LHCN-M2 (cell line): ENCODE measurements at places on chromosomes 12 and 14. TPM values are rescaled to one million over a fixed set of nuclear protein-coding genes. Genes with fewer than 3 reads are reported as not detected.

- no peak for DNase-seq
Observed at GRCh38 chr14:62062645-62063044, 300.4 kb downstream of the SNAPC1 start.

- no peak for DNase-seq
Observed at GRCh38 chr12:65182012-65182739, 12.8 kb downstream of the LEMD3 start.

SPIC gene
- total RNA-seq = not detected in 2 replicates

- no peak for DNase-seq
Observed at GRCh38 chr12:113208041-113208934, 13.0 kb upstream of the TPCN1 start.

DNA sequence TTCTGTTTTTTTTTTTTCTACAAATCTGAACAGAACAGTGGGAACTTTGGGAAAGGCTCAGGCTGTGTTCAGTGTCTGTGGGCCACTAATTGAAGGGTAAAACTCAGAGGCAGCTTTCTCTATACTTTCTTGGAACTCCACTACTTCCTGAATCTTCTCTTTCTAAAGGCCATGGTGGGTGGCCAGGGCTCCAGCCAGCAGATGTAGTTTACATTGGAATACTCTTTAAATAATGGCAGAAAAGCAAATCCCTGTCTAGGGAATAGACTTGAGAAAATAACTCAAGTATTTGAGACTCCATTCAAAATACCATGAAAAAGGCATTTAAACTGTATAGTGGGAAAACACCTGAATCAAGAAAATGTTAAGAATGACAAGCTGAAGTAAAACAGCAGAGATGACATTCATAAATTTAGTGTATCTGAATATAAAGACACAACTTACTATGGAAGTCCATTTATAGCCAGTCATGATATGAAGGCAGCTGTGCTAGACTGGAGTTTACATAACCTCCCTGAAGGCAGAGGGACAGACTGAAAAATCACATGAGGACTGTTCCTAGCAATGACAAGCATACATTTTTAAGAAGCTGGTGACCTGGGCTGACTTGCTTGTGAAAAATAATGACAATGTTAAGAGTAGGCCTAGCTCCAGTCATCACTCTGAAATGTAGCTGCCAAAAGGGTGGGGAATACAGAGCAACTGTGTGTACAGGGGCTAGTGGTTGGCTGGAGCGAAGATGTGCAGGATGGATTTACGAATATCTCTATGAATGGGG is 168.6 kb downstream of the STXBP6 start:
- DNase-seq = no peak

CCDC197 gene
- total RNA-seq = not detected in 2 replicates

DNA sequence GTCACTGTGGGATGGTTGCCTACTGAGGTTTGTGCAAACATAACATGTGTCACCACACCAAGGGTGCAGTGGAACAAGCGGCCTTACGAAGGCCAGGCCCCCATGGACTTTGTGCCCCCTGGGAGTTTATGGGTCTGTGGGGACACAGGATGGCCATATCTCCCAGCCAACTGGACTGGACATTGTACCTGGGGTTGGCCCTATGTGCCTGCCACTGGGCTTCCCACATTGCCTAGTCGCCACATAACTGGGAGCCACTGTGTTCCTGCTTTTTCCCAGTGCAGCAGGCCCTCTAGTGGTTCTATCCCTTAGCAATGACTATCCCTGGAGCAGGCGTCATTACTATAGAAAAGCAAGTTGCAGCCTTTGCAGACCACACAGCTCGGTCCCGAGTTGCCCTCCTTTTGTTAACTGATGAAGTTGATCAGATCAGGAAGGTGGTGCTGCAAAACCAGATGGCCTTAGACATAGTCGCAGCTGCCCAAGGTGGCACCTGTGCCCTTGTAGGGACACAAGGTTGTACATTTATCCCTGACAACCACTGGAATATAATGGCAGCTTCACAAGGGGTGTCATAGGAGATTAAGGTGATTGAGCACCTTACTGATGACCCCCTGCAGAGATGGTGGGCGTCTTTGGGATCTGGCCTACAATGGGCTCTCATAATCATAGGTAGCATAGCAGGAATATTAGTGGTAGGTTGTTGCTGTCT is 15.2 kb upstream of the RNASE12 start:
- peak; percentile 32 for DNase-seq

SERPINA9 gene
- total RNA-seq = 0.32 TPM in 1 of 2 replicates, not detected in the other

DNA sequence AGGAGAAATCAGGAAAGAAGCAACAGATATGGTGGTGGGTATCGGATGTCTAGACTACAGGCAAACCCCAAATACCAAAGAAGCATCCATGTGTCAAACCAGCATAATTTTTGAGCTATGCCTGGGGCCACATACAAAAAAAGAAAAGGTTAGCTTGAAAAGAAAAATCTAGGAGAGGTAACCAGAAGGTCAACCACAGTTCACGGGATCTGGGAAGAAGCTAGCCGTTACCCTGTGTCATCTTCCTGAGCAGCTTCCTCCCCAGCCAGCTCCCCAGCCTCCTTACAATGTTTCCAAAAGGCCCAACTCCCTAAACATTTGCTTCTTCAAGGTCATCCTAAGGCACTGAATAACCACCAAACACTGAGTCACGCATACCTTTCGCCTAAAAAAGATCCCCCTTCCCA is 3.1 kb downstream of the SINHCAF start:
- no peak for DNase-seq

GRCh38 chr12:29655861-29656260 is 127.9 kb downstream of the TMTC1 start:
- peak; percentile 40 for DNase-seq

SLC7A8 gene
- total RNA-seq = 2.4 and 3.4 TPM in 2 replicates

GRCh38 chr12:115648463-115648862 is 629.0 kb downstream of the MED13L start:
- no peak for DNase-seq

GRCh38 chr12:47068539-47068938 is 10.9 kb upstream of the PCED1B start:
- peak; percentile 90 for DNase-seq

- DNase-seq = no peak
Observed at GRCh38 chr14:35747379-35747778, 61.7 kb downstream of the RALGAPA1 start.

DNA sequence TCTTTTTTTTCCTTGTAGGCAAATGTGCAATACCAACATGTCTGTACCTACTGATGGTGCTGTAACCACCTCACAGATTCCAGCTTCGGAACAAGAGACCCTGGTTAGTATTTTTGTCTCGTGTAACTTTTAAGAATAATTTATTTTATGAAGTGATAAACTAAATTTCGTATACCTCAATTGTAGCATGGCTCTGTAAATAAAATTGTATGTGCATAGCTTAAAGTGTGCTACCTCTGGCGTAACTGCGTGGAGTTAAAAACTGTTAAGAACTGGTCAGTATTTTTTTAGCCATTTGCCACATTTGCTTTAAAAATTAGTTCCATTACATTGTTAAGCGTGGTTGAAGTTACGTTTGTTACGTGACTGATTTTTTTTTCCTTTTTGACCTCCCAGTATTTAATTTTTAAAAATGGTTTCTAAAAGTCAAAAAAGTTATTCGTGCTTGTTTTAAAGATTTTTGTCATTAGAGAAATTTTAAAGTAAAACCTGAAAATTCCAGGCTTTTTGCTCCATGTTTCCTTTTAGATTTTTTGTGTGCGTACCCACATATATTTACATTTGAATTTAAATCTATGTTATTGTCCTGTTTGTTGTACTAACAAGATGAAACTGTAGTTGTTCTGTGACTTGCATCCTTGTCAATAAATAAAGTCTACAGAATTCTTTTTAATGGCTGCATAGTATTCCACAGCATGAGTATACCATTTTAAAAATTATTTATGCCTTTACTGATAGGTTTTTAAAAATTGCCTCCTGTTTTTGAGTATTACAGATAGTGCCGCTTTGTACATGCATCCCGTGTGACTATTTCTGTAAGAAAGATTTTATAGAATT is 1.4 kb downstream of the MDM2 start:
- no peak for DNase-seq

DNA sequence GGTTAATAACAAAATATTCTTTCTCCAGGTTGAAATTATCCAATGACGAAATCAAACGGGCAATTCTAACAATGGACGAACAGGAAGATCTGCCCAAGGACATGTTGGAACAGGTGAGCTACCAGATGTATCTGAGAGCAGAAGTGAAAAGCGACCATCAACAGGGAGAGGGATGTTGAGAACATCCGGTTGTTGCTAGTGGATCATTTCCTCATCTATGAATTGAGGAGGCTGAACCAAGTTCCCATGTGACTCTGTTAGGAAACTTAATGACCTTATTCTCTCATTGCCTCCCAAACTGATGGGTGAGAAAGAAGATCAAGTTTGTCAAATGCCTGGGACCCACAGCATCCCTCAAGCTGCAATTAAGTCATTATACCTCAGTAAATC is 117.7 kb downstream of the GPR135 start:
- no peak for DNase-seq

GRCh38 chr12:19398376-19399363 is 40.6 kb upstream of the AEBP2 start:
- DNase-seq = no peak

GRCh38 chr12:129909051-129910020 is 5.5 kb upstream of the TMEM132D start:
- no peak for DNase-seq

GRCh38 chr12:42886160-42886559 is 296.6 kb upstream of the PRICKLE1 start:
- DNase-seq = no peak

HOXC12 gene
- total RNA-seq = 0.34 and 0.38 TPM in 2 replicates

GRCh38 chr12:63294327-63294632 is 143.3 kb upstream of the AVPR1A start:
- DNase-seq = peak; percentile 85

- DNase-seq = peak; percentile 84
Observed at GRCh38 chr12:122399592-122400373, 22.7 kb downstream of the CLIP1 start.

CCDC175 gene
- not detected in 2 replicates for total RNA-seq

BCL11B gene
- not detected in 2 replicates for total RNA-seq

GRCh38 chr12:2226641-2227040 is 173.9 kb downstream of the CACNA1C start:
- DNase-seq = no peak

DNA sequence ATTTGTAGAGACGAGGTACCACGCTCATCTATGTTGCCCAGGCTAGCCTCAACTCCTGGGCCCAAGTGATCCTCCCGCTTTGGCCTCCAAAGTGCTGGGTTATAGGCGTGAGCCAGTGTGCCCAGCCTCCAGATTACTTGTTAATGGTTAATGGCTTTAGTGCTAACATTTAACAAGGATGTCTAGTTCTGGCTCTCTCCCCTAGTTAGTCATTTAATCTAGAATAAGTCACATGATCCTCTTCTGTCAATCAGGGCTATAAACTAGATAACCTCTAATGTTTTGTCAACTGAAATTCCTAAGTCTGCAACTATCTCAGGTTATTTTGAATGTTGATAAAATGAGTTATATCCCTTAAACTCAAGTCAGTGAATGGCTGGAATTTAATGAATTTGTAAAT is 15.7 kb downstream of the ACTR6 start:
- no peak for DNase-seq

SMOC1 gene
- 0.06 and 0.32 TPM in 2 replicates for total RNA-seq

DNA sequence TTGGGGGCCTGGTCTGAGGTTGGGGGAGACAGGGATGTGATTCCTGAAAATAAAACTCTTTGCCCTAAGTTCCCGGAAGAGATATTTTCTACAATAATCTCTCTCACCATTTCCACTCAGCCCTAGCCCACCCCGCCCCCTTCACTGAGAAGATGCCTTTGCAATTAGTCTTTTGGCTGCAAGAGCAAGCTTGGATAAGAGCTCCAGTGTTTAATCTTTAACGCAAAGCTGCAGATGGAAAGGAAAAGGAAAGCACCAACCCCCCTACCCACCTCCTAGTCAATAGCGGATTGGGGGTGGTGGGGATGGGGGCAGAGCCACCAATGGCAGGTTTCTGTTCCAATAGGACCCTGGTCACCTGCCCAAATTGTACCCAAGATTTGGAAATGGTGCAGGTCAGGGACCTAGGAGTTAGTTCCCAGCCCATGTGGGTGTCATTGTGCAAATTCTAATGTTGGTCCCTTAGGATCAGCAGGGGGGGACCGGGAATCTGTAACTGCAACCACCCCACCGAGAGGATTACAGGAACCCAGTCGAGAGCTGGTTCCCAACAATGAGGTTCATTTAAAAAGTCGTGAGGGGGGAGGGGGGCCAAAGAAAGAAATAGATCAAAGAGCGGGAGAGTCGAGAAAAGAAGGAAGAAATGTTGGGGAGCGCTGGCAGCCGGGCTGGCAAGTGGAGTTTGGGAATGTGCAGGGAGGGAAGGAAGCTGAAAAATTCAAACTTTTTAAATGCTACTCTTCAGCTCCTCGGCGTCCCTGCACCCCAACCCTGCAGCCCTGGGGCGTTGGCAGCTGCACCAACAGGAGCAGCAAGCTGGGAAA is 1.6 kb downstream of the ZFP36L1 start:
- peak; percentile 48 for DNase-seq

SERPINA10 gene
- total RNA-seq = not detected in 2 replicates

CPM gene
- total RNA-seq = 13.3 and 20.5 TPM in 2 replicates

DNA sequence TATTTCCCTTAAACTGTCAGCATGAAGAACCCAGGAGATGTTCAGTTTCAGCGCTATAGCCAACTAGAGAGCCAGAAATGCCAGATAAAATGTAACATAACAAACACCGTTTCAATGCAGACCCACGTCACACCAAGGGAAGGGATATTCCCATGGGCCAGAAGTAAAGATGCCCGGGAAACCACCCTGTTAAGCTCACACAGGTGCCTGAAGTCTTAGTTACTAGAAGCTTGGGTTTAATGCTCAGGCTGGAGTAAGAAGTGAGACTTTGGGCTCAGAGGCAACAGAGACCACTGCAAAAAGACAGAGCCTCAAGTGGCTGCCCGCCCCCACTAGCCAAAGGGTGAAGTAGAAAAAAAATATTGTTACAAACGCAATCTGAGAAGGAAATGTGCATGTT is 52.3 kb downstream of the SYNE3 start:
- no peak for DNase-seq

GRCh38 chr14:76500480-76500879 is 124.5 kb downstream of the ESRRB start:
- DNase-seq = no peak

APOF gene
- not detected in 2 replicates for total RNA-seq

DNA sequence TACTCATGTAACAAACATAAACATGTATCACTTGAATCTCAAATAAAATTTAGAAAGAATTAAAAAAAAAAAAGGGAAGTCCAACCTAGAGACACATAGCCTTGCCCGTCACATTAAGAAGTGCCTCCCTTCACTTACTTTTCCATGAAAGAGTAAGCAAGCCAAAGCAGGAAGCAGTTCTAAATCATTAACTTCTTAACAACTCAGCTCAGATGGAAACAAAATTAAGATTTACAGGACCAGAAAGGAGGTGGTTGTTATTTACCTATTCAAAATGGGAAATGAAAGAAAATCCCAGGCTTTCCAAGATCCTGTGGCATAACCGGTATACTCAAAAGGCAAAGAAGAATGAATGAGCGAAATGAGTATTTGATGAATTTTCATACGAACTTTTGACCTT is 258.6 kb upstream of the DCN start:
- no peak for DNase-seq

DNA sequence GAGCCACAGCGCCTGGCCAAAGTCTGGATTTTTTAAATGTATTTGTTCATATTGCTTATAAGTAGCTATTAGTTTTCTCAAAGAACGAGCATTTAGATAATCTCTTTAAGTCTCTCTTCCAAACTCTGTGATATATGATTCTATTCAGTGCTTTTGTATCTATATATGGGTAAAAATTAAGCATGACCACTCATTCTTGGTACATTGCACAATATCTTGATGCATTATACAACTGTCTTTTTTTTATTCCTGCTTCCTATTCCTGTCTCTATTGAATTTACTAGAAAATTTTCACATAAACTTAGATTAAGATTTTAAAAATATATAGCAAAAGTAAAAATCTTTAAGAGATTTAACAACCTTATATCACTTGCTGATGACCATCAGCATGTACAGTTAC is 29.1 kb downstream of the SOCS2 start:
- DNase-seq = no peak

PRPH gene
- 0.11 and 0.26 TPM in 2 replicates for total RNA-seq
